Lung (tissue), 17 donors: ENCODE measurements at places on chromosomes 3 and 15. TPM values are rescaled to one million over a fixed set of nuclear protein-coding genes. Genes with fewer than 3 reads are reported as not detected.
A peak's percentile ranks its signal among the peaks of the same experiment; 100 is the strongest.

DNA sequence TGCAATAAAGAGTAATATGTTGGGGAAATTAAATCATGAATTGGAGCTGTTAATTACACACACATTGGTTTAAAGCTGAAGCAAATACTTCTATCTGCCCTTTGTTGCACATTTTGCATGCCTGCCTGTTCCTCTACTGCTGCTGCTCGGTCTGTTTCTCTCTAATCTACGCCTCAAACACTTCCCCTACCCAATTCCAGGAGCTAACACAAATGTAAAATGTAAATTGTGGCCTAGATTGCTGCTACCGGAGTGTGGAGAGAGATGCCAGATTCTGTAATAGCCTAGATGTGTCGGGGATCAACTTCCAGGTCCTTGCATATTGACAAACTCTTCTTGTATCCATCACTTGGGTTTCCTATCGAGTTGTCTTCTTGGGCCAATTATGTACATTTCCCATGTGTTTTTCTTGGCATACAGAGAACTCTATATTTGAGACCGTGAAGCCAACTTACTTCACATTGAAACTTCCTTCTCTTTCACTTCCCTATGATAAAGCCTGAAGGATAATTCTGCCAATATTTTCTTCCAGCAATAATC is 450.4 kb upstream of the NR2F2 start:
- H3K4me3 ChIP-seq, result no peak overlapping the region
- H3K36me3 ChIP-seq, result no peaks in the 10 kb centered on the region
- H3K4me1 ChIP-seq, result peaks cover 12% of the 10 kb centered on the region
- DNase-seq, result peak; percentile 43
- no peak overlapping the region for H3K27ac ChIP-seq

DNA sequence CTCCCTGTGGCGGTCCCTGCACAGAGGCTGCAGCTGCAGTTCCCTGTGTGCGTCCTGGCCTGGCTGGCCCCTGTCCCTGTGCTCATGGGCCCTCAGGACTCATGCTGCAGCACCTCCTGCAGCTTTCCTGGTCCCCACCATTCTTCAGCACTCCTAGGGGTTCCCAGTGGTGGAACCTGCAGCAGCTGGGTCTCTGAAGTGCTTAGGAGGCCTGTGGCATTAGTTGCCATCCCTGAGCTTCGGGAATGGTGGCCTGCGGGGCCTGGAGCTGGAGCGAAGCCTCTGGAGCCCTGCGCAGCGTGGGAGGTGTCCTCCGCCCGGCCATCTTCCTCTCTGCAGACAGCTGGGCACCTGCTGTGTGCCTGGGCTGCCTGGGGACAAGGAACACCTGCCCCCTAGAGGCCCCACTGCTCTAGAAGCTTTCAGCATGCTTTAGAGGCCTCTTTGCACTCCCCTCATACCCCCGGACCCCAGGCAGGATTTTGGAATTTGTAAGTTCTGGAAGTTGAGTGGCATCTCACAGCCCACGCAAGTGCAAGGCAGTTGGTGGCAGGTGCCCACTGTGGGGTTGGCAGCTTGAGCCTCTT is 13.1 kb downstream of the PLXNA1 start:
- no peaks in the 10 kb centered on the region for H3K27me3 ChIP-seq
- no peak for DNase-seq
- no peak overlapping the region for H3K4me3 ChIP-seq
- H3K36me3 ChIP-seq, result peaks cover 15% of the 10 kb centered on the region
- H3K4me1 ChIP-seq, result peaks cover 8% of the 10 kb centered on the region
- H3K27ac ChIP-seq, result no peak overlapping the region

GRCh38 chr3:13365390-13366379 is 54.4 kb downstream of the NUP210 start:
- H3K4me3 ChIP-seq, result no peak overlapping the region
- no peak overlapping the region for H3K27ac ChIP-seq
- no peak for DNase-seq
- H3K27me3 ChIP-seq, result no peaks in the 10 kb centered on the region

DNA sequence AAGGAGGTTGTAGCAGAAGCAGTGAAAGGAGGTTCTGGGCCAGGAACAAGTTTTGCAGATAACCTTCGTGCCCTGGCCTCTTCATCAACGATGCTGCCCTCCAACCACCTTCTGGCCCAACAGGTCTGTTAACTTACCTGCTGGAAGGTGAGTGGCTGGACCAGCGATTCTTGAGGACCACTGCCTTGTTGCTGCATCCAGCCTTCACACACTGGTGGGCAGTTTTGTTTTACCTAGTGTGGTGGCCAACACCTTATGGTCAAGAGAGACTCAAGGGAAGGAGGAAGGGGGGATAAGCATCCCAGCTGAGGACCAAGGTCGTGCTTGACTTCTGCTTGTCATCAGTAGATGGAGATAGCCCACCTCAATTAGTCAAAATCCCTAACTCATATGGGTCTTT is 7.8 kb upstream of the MAGEF1 start:
- no peak overlapping the region for H3K27ac ChIP-seq
- H3K27me3 ChIP-seq, result no peaks in the 10 kb centered on the region
- no peak for DNase-seq
- H3K4me3 ChIP-seq, result no peak overlapping the region
- H3K4me1 ChIP-seq, result peaks cover 6% of the 10 kb centered on the region

DNA sequence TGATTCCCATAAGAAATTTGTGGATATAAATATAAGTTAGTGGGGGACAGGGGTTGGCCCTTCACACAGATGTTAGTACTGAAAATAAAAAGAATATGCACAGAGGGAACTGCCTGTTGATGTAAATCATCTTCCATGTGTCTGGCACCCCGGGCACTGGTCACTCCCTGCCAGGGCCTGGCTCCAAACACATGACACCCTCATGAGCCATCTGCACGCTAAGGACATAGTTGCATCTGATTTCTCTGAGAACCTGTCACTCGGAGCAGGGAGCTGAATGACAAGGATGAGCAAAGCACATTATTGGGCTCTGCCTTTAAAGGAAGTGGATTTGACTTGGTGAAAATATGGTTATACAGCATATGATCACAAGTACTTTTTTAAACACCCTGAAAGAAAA is 66.2 kb upstream of the TSC22D2 start:
- no peak for DNase-seq
- H3K36me3 ChIP-seq, result no peaks in the 10 kb centered on the region
- H3K4me1 ChIP-seq, result peaks cover 16% of the 10 kb centered on the region
- H3K27ac ChIP-seq, result no peak overlapping the region
- no peak overlapping the region for H3K4me3 ChIP-seq
- H3K27me3 ChIP-seq, result no peaks in the 10 kb centered on the region

DNA sequence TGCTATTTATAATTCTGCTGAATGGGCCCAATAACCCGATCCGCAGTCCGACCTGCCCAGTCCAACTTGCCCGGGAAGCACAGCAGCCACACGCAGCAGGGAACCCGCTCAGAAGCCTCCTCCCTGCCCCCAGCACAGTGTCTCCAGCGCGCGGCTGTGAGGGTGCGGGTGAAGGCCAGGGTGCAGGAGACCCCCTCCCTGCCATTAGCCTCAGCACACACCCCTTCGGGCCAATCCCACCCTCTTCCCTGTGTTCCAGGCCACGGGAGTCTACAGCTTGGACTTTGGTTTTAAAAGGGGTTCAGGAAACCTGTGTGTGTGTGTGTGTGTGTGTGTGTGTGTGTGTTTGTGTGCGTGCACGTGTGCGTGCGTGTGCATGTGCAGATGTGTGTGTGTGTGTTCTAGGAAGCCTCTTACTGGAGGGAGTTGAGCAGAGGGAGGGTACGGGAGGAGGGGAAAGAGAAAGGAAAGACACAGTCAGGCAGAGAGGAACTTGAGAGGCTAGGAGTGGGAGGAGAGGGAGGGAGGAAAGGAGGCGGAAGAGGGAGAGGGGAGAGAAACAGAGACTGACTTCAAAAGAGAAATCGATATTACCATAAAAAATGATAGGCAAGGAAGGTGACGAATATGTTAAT is 34.2 kb downstream of the ATP2B2 start:
- H3K27ac ChIP-seq, result no peak overlapping the region
- no peaks in the 10 kb centered on the region for H3K27me3 ChIP-seq
- peak; percentile 6 for DNase-seq
- no peaks in the 10 kb centered on the region for H3K36me3 ChIP-seq
- H3K4me1 ChIP-seq, result no peaks in the 10 kb centered on the region

- H3K27me3 ChIP-seq, result no peaks in the 10 kb centered on the region
- no peak overlapping the region for H3K27ac ChIP-seq
- H3K36me3 ChIP-seq, result no peaks in the 10 kb centered on the region
- H3K4me3 ChIP-seq, result no peak overlapping the region
- no peak for DNase-seq
- no peaks in the 10 kb centered on the region for H3K4me1 ChIP-seq
Observed at GRCh38 chr3:8827641-8828040, 58.2 kb upstream of the OXTR start.

- H3K27ac ChIP-seq, result no peak overlapping the region
- H3K4me3 ChIP-seq, result no peak overlapping the region
- H3K27me3 ChIP-seq, result no peaks in the 10 kb centered on the region
- H3K4me1 ChIP-seq, result no peaks in the 10 kb centered on the region
Observed at GRCh38 chr3:183410280-183410679, 18.1 kb downstream of the MCF2L2 start.

GRCh38 chr3:149233323-149233722 is 11.7 kb upstream of the CP start:
- no peak overlapping the region for H3K4me3 ChIP-seq
- H3K27me3 ChIP-seq, result no peaks in the 10 kb centered on the region
- H3K4me1 ChIP-seq, result no peaks in the 10 kb centered on the region
- no peak for DNase-seq
- no peak overlapping the region for H3K27ac ChIP-seq
- H3K36me3 ChIP-seq, result no peaks in the 10 kb centered on the region

GRCh38 chr3:193868590-193868989 is 267.4 kb upstream of the HES1 start:
- DNase-seq, result no peak
- H3K27me3 ChIP-seq, result no peaks in the 10 kb centered on the region
- no peak overlapping the region for H3K4me3 ChIP-seq
- H3K36me3 ChIP-seq, result no peaks in the 10 kb centered on the region
- no peak overlapping the region for H3K27ac ChIP-seq
- peaks cover 6% of the 10 kb centered on the region for H3K4me1 ChIP-seq

DNA sequence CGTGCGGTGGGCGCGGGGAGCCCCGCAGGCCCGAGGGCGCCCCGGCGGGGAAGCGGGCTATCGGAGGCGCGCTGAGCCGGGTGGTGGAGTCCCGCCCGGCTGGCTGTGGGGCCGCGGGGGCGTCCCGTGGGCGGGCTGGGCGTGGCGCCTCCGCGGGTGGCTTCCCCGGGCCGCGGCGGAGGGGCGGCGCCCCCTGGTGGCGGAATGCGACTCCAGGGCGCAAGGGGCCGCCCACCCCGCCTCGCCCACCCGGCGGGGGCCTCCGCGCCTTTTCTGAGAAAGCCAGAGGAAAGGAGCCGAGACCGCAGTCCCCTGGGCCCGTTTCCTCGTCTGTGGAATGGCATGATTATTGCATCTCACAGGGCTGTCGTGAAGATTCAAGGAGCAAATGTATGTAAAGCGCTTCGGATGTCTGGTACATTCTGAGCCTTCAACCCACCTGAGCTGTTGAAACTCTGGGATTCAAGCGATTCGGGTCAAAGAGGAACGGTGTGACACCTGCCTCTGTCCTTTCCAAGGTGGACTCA is 31.9 kb upstream of the RAB6B start:
- H3K27me3 ChIP-seq, result no peaks in the 10 kb centered on the region
- H3K4me3 ChIP-seq, result peak overlapping the region; percentile 44
- H3K36me3 ChIP-seq, result no peaks in the 10 kb centered on the region
- H3K4me1 ChIP-seq, result no peaks in the 10 kb centered on the region

DNA sequence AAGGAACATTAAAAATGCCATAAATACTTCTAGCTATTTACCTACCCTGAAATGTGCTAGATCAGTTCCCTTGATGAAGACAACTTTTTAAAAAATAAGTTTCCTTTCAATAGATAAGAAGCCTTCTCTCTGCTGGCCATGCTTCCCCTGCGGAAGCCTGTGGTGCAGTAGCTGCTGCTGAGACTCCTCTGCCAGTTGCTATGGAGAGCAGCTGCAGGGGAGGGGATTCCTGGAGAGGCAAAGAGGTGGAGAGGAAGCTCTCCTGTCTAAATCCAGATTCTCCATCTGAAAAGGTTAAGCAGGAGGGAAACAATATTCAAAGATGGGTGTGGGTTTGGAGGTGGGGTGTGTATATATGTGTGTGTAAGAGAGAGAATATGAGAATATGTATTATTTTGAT is 69.8 kb upstream of the BFSP2 start:
- H3K4me1 ChIP-seq, result no peaks in the 10 kb centered on the region
- H3K27ac ChIP-seq, result no peak overlapping the region
- no peaks in the 10 kb centered on the region for H3K27me3 ChIP-seq
- no peak for DNase-seq
- H3K36me3 ChIP-seq, result no peaks in the 10 kb centered on the region

DNA sequence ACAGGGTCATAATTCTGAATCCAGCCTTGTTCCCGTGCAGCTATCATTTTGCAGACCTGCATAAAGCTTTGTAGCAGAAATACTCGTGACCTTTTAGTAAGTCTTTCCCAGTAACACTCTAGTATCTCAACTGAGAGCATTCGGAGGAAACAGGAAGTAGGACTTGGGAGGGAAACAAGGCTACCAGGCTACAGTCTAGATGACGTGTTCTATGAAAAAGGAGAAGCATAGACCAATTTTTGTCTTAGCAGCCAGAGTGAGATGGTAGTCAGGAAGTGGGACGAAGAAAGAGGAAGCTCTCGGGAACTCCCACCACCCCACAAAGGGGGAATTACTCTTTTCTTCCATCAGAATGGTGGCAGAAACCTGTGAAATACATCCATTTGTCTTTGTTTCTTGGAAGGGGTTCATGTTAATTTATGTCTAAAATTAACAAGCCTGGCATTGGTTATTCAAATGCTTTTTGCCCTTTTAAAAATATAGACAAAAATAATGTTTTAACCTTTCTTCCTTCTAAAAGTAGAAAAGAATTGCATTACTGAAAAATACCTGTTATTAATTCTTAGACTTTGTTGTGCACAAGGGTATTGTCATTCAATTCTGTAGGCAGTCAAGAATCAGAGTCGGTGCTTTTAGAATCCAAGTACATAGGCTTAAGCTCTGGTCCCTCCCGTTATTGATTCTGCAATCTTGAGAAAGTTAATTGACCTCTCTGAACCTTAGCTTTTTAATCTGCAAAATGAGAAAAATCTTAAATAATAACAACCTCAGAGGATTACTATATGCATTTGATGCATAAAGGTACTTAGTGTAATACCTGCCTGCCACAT is 1.6 kb upstream of the SUCNR1 start:
- H3K4me1 ChIP-seq, result no peaks in the 10 kb centered on the region
- H3K27ac ChIP-seq, result no peak overlapping the region
- no peaks in the 10 kb centered on the region for H3K36me3 ChIP-seq
- no peaks in the 10 kb centered on the region for H3K27me3 ChIP-seq

DNA sequence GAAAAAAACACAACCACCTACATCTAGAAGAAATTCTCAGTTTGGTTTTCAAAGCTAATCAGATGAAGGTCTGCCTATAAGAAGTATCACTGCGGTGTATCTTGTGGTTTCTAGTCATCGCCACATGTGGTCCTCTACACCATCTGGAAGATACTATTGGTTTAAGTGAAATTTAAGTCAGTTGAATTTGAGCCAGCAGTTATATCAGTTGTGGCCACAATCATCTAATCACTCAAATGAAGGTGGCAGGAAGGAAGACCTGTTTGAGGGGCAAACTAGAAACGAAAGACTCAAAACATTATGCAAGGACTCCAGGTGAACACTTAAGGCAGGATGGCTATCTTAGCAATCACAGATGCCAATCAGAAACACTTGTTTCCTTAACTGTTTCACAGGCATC is 48.7 kb downstream of the ETV5 start:
- H3K27ac ChIP-seq, result no peak overlapping the region
- H3K4me3 ChIP-seq, result no peak overlapping the region
- no peak for DNase-seq

IL17RB gene
- 6.3 TPM for total RNA-seq

NANOGP8 gene
- total RNA-seq, result 0.88 TPM
